ENCODE measurements at places on chromosomes 1 and 21.

GRCh38 chr1:237910834-237911233 lies 20.1 kb upstream of the ZP4 start:
- DNase-seq: no peak

DNA sequence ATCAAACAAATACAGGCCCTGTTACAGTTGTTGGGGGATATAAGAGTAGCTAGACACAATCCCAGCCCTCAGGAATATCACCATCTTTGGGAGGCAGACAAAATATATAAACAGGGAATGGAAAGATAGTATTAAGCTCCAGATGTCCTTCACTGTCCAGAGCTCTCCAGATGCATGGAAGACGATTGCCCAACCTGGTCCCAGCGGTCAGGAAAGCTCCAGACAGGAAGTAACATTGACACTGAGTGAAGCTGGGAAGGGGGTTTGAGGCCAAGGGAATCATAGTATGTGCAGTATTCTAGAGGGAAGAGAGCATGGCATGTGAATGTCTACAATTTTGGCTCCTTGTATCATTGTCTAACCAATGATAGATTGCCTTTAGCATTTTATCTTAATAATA lies 173.9 kb upstream of the HOOK1 start:
- DNase-seq: no peak

- DNase-seq: no peak
Measured at GRCh38 chr1:88029142-88029541, 654.9 kb upstream of the PKN2 start.

- no peak for DNase-seq
Measured at GRCh38 chr1:234672349-234673135, 62.6 kb upstream of the IRF2BP2 start.

DNA sequence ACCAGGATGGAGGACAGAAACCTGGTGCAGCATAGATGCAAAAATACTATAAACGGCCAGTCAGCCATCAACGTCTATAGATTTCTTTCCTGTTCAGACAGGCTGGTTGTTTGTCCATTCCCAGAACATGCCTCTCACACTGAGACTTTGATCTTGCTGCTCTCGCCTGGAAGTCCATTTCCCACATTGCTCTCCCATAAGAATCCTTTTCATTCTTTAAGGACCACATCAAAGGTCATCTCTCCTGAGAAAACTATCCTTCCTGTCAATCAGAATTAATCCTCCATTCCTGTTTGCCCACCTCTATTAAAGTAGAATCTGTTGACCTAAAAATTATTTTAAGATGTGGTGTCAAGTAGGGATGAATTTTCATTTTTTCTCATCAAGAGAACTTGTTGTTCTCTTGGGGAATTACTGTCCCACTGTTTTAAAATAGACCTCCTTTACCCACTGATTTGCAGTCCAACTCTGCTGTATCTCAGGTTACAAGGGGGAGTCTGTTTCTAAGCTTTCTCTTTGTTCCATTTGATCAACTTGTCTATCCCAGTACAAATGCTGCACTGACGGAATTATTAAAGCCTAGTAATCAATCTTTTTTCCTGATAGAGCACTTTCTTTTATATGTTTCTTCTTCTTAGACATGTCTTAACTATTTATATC lies 172.7 kb downstream of the PATJ start:
- no peak for DNase-seq

DNA sequence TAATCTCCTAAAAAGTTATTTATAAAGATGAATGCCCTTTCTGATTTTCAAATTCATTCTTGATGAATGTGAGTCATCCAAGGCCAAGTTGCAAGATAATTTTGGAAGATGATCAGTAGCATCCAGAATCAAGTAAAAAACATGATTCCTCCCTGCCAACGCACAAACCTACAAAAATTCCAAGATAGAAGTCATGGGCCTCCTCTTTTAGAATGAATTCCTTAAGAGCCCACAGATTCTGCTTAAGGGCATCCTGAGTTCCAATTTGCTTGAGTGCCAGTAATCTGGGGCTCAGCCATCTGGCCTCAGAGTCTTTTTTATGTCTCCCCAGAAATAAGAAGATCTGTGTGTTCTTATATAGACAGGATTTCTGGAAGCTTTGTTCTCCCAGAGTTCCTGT lies 23.2 kb upstream of the SPATA6 start:
- DNase-seq: no peak

DNA sequence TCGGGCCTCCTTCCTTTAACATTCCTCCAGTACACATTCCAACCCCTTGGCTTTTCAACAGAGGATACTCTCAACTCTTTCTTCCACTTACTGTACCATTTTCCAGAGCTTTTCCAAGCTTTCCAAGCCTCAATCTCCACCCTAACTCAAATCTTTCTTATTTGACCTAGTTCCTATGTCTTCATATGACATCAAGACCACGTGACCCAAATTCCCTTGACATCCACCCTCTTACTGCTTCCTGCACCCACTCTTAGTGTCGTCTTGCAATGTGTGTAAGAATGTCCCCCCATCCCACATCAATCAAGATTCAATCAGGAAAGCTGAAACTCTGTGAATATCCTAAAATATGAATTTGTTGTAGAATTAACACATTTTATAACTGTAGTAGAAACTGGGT lies 155.0 kb downstream of the OMA1 start:
- no peak for DNase-seq
